ENCODE measurements at places on chromosomes 6 and 20.

- DNase-seq, result no peak
These were observed 10.3 kb upstream of the ZNF831 start for GRCh38 chr20:59153355-59153681.

DNA sequence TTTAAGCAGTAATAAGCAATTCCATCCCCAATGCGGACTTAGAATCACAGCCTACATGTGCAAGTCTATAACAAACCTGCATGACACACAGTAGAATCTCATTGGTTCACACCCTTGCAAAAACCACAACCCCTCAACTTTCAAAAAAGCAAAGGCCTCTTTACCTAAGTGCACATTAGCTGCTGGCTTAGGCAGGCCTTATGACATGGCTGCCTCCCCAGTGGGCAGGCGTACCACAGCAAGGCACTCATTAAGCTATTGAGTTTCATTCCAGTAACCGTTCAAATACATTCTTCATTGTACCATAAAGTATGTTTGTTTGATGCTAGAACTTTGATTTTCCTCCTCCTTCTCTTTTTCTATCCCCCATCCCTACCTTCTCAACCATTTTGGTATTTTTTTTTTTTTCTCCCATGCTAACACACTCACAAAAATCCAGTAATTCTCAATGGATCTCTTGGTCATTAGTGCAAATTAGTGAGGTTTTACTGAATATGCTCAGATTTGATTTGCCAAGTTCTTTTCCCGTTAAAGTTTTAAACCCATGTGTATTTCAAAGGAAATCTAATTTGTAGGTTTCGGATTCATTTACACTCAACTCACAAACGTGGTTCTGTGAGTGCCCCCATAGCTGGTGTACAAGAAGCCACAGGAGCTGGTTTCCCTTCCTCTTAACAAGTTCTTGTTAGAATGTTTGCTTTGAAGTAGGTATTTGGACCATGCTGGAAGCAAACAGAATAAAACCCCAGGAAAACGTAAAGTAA is 460.4 kb upstream of the RUNX2 start:
- DNase-seq, result no peak

DNA sequence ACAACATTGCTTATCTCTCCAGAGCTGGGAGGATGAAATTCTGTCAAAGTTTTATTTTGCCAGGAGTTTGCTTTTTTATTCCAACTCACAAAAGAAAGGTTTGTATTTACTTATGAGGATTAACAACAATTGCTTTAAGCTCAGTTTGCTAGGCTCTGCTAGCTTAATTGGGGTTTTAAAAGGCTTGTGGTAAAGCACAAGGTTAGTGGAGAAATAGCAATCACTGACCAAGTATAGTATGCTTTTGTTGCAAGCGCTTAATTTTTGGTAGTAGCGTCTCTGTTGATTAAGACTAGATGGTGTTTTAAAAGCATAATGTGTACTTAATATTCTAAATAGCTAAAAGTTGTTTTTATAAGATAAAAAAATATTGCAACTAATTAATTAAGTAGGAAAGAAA is 45.7 kb downstream of the TINAG start:
- DNase-seq, result no peak

DNA sequence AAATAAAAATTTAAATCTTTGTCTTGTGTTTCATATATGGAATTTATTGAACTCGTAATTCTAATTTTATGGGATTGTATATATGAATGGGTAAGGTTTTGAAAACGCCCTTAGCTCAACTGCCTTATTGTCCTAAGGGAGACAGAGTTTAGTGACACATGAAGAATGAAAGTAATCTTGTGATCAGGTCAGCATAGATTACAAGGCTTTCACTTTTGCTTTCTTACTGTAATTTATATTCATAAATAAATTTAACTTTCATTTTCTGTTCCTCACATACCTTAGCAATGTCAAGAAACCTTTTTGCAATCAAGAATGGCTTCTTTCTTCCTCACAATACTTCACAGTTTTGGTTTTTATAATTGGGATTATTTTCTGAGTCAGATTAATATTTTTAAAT is 14.4 kb downstream of the KPNA5 start:
- DNase-seq, result no peak

GRCh38 chr6:109059571-109060021 is 35.0 kb downstream of the SESN1 start:
- DNase-seq, result no peak

DNA sequence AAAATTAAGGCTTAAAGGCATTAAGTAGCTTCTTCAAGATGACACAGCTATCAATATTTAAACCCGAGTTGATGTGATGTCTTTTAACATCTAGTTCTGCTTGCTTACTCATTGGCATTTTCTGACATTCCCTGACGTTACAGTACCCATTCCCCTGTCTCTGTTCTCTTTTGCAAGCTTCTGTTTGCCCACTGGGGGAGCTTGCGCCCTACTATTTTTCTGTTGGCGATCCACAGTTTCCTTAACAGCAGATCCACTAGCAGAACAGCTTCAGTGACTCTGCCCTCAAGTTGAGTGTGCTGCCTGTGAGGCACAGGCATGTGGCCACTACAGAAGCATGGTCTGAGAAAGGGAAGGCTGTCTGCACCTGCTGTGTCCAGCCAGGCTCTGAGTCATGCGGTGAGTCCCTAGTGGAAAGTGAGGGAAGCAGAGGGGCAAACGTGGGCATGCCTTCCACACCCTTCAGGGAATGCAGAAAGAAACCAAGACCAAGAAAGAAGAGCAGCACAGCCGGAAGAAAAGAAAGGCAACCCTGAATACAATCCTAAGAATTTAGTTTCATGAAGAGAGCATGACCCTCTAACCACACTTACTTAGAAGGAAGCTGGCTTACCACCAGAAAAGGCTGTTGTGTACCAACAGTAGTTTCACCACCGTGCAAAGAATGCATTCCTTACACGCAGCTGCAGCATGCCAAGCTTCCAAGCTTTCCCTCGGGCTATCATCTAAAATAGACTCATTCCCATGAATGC is 97.7 kb upstream of the VGLL2 start:
- DNase-seq, result no peak

Measured in stimulated activated CD4-positive, alpha-beta T cell treated with anti-CD3 and anti-CD28 coated beads, Interleukin-15, amount 100 ng/mL, for 1 hour (primary cell).